ENCODE measurements at places on chromosomes 2 and 18.

GRCh38 chr2:214069254-214069653, 341.6 kb upstream of the VWC2L start:
- no peak for DNase-seq

GRCh38 chr18:23237524-23238151, 102.4 kb downstream of the CABLES1 start:
- DNase-seq, result no peak

- no peak for DNase-seq
These were observed 135.2 kb downstream of the HRH4 start for GRCh38 chr18:24595561-24596031.

GRCh38 chr2:236177967-236178889, 10.0 kb upstream of the GBX2 start:
- DNase-seq, result no peak

DNA sequence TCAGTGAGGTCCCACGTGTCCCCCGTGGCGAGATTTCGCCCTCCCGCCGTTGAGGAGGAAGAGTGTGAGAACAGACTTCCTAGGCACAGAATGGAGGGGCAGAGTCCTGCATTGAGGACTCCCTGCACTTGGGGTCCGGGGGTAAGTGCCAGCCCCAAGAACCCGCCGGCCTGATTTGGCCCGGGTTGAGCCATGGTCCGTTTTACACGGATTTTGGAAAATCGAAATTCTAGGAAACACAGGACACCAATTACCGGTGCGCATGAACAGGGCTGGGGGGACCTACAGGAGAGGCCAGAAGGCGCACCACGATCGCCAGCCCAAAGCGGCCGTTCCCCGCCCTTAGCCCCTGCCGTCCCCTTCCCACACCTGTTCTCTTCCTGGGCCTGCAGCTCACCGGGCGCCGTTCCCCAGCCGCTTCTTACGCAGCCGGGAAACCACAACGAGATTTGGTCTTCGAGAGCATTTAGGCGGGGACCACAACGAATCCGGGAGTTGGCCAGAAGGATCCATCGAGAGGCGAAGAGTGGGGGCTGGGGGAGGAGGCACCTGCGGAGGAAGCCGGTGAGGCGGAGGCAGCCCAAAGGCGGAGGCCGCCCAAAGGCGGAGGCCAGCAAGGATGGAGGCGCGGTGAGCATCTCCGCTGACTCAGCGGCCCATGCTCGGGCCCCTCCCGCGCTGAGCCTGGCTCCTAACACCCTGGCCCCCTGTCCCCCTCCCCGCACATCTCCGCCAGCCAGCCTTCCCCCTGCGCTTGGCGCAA, 464 bp upstream of the TLX2 start:
- DNase-seq, result no peak
